ENCODE measurements at places on chromosomes 4 and X. TPM values are rescaled to one million over a fixed set of nuclear protein-coding genes. Genes with fewer than 3 reads are reported as not detected.
A peak's percentile ranks its signal among the peaks of the same experiment; 100 is the strongest.

DNA sequence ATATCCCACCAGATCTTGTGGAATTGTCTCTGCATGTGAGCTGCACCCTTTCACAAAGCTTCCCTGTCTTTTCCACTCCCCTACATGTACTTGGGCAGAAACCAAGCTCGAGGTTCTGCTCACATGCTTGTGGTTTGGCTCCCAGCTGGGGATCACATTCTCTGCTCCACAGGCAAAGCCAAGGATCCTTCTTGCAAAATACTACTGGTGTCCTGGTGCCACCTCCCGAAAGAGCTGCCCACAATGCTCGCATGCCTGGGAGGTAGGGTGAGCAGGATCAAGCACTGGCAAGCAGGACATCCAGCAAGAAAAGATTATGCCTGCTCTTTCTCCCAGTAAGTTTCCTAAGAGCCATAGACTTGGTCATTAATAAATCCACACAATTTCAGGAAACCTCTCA is 45.1 kb upstream of the PPARGC1A start:
- peak; percentile 96 for DNase-seq

GRCh38 chr4:11155208-11155867 is 273.4 kb downstream of the HS3ST1 start:
- DNase-seq, result no peak

Gene PPBP
- not detected for total RNA-seq

Gene HUWE1
- 274 TPM for total RNA-seq

GRCh38 chr4:168221301-168221700 is 97.3 kb downstream of the DDX60 start:
- peak; percentile 69 for DNase-seq

DNA sequence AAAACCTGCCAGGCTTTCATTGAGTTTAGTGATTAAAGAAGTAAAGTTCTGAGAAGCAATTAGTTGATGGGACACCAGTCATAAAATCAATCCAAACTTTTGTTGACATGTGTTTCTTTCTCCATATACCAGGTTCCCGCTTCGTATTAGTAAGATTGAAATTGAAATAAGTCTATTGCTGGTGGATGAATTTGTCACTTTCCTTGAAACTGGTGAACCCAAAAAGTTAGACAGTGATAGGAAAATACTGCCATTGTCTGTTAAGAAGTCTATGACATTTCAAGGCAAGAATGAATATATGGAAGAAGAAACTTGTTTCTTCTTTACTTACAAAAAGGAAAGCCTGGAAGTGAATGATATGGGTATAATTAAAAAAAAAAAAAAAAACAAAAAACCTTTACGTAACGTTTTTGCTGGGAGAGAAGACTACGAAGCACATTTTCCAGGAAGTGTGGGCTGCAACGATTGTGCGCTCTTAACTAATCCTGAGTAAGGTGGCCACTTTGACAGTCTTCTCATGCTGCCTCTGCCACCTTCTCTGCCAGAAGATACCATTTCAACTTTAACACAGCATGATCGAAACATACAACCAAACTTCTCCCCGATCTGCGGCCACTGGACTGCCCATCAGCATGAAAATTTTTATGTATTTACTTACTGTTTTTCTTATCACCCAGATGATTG is at the start of gene CD40LG:
CD40LG (plus strand) TSS at position 482 of the 684 bp plus-strand sequence; CDS start at position 573, 91 bp downstream.
- DNase-seq, result no peak

- DNase-seq, result no peak
Measured at GRCh38 chr4:109444182-109444844, 10.7 kb downstream of the SEC24B start.

Gene SPANXA2
- not detected for total RNA-seq

- peak; percentile 16 for DNase-seq
Measured at GRCh38 chrX:136086521-136086920, 60.8 kb upstream of the FHL1 start.

Gene PNCK
- total RNA-seq, result not detected

DNA sequence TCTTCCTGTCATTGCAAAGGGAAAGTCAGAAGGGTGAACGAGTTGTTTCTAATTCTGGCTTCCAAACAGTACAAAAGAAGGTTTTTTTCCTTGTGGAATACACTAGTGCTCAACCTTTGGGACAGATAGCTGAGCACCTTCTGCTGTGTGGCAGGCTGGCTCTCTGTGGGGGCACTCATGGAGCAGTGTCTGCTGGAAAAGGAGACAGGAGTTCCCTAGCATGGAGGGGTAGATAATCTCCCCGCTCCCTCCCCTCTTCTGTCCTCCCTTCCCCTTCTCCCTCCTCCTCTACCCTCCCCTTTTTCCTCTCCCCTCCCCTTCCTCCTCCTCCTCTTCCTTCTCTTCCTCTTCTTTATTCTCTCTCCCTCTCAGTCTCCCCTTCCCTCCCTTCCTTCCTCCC is 62.4 kb upstream of the MTM1 start:
- DNase-seq, result no peak

- no peak for DNase-seq
Measured at GRCh38 chr4:63211776-63212479, 1197.3 kb downstream of the TECRL start.

Gene SPANXA1
- not detected for total RNA-seq

- no peak for DNase-seq
Measured at GRCh38 chr4:102683881-102684609, 76.7 kb downstream of the MANBA start.

Gene FAM241A
- 8.2 TPM for total RNA-seq

Gene EGF
- total RNA-seq, result not detected

DNA sequence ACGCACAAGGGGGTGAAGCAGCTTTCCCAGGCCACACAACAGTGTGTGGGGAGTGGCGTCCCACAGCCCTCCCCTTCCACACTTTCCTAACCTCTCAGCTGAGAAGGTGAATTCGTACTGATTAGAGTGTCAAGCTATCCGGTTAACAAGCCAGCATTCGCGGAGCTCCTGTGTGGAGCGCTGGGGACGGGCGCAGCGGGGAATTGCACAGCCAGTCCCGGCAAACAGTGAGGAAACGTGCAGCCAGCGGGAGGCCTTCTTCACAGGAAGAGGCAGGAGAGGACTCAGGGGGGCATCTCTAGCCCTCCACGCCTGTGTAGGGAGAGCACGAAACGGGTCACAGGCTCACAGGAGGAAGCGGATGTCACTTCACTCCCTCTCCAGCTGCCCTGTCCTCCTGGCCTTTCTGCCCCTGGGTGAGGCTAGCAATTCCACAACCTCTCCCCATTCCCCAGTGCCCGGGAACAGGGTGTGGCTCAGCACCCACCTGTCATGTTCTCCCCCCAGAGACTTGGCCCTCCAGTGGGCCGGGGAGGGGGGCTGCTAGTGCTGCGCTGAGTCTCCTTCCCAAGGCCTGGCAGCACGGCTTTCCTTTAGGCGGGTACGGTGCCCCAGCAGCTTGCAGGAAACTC is 117.3 kb downstream of the CPZ start:
- no peak for DNase-seq

- DNase-seq, result no peak
Measured at GRCh38 chrX:16112428-16112827, 10.9 kb upstream of the GRPR start.

DNA sequence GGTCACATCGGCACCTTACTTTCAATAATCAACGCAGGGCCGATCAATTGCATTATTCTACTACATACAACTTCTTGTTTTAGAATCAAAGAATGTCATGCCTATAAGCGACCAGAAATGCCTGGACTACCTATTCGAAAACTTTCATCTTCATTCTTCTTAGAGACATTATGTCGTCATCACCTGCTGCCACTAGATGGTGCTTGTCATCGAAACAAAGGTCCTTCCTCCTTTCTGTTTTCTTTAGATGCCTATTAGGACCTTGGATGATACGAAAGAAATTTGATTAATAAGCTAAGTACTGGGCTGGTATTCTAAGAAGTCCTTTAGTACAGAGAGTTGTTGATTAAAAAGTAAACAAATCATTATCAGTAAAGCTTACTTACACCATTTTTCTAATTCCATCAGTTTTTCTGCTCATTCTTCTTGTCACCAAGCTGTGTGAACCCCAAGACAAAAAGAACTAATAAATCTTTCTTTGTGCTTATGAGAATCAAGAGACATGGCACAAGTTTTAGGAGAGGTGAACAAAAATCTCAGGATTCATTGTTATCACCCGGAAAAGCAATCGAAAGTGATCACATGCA is 154.5 kb upstream of the SLC4A4 start:
- peak; percentile 68 for DNase-seq

DNA sequence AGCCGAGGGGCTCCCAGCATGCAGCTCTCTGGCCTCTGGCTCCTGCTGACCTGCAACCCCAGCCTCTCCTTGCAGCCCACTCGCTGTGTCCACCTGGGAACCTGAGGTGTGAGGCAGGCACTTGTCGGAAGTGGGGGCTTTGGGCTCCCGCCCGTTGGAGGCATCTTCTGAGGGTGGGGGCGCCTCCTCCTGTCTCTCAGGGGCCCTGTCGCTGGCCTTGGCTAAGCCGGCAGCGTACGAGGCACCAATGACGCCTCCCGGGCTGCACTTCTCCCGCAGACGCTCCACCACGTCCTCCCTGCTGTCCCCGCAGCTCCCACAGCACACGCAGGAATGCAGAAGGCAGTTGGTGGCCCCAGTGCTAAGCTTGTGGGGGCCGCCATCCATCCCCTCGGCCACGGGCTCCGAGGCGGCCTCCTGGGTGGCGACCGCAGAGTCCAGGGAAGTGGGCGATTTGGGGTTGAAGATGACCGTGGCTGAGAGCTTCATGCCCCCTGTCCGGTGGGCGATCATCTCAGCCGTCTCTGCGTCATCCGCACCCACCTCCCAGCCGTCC is 42.5 kb upstream of the MXD4 start:
- DNase-seq, result no peak

Gene GPRIN3
- total RNA-seq, result not detected

- DNase-seq, result peak; percentile 61
Measured at GRCh38 chrX:110210417-110211139, 107.3 kb downstream of the AMMECR1 start.

GRCh38 chr4:26860922-26861433 is 337 bp downstream of the STIM2 start:
- peak; percentile 52 for DNase-seq

Gene ERCC6L
- 1.0 TPM for total RNA-seq

- DNase-seq, result no peak
Measured at GRCh38 chrX:153361781-153362397, 27.9 kb downstream of the ZNF275 start.

- no peak for DNase-seq
Measured at GRCh38 chr4:104747635-104748034, 252.9 kb upstream of the CXXC4 start.

Gene KLF3
- total RNA-seq, result 51.2 TPM

GRCh38 chrX:56284269-56284668 is 52.1 kb downstream of the KLF8 start:
- DNase-seq, result no peak

- peak; percentile 96 for DNase-seq
Measured at GRCh38 chr4:10006231-10006600, 15.1 kb downstream of the SLC2A9 start.

Gene TCP11X1
- not detected for total RNA-seq

DNA sequence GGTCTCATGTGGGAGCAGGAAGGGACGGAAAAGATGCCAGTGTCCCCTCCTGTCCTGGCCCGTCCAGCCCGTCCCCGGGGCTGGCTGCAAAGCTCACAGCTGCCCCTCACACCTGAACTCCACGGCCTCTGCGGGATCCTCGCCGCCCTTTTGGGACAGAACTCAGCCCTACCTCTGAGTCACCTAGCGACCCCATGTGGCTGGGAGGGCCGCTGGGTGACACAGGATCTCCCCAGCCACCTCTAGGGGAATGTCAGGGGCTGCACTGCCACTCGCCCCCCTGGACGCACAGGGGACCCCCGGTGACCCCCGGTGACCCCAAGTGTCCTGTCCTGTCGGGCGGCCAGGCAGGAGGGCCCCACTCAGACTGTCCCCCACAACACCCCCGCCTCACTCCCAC is 748 bp downstream of the FAM9B start:
- no peak for DNase-seq

- DNase-seq, result peak; percentile 3
Measured at GRCh38 chr4:23828020-23828715, 61.7 kb downstream of the PPARGC1A start.

Gene CLCN4
- total RNA-seq, result 9.3 TPM

DNA sequence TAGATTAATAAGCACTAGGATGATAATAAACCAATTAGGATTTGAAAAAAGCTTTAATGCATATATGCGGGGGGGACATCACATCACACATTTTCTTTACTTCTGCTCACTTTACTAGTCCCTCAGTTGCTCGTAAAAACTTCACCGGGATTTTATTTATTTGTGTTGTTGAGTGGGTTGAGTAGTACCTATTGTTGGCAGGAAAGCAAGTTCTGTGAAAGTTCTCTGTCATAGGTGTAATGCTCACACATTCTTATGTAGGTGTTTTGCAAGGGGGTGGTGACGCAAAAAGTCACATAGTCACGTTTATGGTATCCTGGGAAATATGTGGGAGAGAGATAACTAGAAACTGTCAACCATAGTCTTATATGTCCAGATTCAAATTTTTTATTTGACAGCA is 65.3 kb downstream of the PDLIM5 start:
- peak; percentile 96 for DNase-seq

DNA sequence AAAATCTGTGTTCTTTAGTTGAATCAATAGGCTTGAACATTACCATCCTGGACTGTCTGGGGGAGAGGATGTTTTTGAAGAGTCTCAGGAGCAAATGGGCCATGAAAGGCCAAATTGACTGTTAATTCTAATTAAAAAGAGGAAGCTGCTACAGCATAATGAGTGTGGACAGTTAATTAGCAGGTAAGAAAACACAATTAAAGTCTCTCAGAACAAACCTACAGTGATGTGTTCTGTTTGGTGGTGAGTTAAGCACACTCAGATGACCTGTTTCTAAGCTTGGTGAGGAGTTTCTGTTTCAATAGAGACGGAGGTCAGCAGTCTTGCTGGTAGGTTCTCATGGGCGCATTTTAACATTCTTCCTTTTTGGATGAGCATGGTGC is 68.1 kb downstream of the DRD5 start:
- DNase-seq, result no peak

Gene CT45A3
- total RNA-seq, result not detected

Gene NOX1
- total RNA-seq, result not detected

DNA sequence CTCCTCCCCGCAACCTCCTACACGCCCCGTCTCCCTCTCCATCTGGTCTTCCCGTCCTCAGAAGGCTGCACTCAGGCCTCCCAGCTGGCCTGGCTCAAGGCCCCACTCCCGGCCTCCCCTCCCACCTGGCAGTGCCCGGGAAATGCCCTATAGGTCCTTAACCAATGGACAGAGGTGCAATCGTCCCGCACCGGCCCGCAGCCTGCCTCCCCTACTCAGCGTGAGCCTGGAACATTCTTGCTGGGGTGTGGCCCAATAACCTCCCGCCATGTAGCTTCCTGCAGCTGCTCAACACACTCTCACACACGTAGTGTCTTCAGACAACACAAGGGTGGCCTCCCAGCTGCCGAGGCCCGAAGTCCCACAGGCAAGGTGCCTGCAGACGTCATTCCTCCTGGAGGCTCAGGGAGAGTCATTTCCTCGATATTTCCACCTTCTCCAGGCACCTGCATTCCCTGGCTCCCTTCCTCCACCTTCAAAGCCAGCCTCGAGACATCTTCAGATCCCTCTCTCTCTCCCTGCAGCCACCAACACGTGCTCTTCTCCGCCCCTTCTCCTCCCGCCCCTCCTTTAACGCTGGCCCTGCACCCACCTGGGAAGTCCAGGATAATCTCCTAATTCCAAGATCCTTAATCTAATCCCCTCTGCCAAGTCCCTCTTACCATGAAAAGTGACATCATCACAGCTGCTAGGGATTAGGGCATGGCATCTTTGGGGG is 56.2 kb downstream of the ADRA2C start:
- DNase-seq, result no peak

All from MCF 10A (cell line).